ENCODE measurements at places on chromosomes 16 and 17.

DNA sequence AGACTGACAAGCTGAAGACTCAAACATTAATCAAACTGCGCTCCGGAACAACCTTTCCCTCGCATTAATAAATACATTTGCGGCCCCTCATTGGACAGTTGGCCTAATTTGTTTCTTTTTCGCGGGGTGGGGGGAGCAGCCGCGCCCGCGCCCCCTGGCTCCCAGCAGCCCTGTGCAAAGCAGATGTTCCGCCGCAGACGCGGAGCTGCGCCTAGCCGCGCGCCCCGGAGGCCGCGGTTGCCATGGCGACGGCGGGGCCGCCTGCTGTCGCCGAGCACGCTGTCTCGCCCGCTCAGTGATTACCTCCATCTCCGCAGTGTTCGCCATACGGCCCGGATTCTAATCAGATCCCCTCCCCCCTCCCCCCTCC lies 25.5 kb downstream of the COPZ2 start:
- peak; percentile 46 for DNase-seq

GRCh38 chr17:67779098-67779672 lies 46.1 kb upstream of the BPTF start:
- no peak for DNase-seq

DNA sequence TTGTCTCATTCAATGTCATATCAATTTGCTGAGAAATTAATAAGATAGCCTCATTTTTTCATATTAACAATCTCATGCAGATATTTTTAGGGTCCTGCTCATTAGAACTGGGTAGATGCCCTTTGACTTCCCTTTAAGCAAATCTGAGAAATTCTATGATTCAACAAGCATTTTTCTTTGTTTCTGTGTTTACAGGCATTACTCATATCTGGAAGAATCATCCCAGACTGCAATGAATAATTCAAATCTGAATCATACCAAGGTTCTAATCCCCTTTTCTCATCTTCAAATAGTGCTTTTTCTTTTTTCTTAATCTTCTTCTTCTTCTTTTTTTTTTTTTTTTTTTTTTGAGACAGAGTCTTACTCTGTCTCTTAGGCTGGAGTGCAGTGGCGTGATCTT lies 69.2 kb upstream of the KIFC3 start:
- DNase-seq, result no peak

- DNase-seq, result no peak
These were observed 4.5 kb downstream of the VPS4A start for GRCh38 chr16:69315486-69316311.

DNA sequence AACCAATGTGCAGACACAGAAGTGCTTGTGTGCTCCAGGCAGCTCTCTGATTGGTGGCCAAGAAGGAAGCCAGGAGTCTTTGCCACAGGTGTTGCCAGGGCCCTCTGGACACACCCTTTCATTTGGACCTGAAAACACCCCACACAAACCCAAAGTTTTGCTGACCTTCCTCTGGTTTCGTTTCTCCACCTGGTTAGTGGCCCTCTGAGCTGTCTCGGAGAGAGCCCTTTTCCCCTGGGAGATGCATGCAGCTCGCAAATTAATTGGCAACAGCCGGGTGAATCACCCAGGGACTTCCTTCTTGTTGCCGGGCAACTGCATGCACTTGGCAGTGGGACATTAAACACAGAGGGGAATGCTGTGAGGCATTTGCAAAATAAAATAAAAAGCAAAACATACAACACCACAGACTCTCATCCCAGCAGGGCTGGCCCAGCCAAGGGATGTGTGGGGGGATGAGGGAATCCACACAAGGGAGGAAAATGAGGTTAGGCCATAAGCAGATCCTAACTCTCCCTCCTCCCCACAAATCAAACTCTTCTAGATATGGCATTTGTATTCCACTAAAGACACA lies 286.6 kb downstream of the SOX9 start:
- no peak for DNase-seq

DNA sequence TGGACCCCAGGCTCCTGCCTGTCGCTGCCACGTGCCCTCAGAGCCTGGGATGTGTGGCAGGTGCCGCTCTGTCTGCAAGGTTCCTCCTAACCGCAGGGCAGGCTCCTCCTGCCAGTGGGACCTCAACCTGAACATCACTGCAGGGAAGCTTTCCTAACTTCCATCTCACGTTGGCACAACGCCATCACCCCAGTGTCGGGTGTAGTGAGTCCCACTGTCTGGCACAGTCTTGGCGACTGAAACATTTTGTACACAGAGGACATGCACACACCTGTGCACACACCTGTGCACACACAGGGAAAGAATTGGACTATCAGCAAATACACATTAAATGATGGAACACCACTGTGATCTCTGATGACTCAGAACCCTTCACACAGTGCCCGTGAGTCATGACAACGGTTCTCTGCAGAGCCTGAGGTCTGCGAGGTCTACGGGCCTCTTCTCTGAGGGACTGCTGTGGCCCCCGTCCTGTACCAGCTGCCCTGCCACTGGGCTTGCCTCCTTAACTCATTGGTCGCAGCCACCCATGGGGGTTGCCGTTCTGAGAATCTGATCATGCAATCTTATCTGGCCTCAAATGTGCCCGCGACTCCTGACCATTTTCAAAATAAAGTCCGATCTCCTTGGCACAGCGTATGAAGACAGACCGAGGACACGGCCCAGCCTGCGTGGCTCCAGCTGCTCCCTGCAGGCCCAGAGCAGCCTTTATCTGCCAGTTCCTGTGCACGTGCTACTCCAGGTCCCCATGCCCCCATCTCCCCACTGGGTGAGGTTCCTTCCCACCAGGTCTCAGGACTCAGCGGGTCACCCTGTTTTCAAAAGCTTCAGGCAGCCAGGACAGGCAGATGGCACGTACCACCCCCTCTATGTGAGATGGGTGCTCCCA lies 7.6 kb downstream of the CCDC57 start:
- DNase-seq, result no peak

Measured in activated gamma-delta T cell (primary cell).